Smooth muscle cell of the brain vasculature (primary cell): ENCODE measurements at places on chromosomes 16 and 17.

GRCh38 chr17:21815352-21816063, 123.2 kb downstream of the KCNJ18 start:
- DNase-seq = no peak

DNA sequence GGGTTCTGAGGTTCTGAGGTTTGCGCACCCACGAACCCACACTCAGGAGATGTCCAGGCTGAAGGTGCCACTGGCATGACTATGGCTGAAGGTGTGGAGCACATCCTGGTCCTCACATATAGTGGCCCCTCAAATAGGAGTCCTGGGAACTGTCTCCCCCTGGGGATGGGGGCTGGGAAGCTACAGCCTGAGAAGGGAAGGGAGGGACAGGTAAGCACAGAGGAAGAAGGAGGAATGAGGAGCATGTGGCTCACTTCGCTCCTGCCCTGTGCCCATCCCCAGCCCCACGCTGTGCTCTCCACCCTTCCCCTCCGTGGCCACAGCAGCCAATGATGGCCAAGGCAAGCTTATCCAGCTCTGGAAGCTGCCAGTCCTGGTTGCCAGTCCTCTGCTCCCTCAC, 123.9 kb upstream of the LHX1 start:
- no peak for DNase-seq

DNA sequence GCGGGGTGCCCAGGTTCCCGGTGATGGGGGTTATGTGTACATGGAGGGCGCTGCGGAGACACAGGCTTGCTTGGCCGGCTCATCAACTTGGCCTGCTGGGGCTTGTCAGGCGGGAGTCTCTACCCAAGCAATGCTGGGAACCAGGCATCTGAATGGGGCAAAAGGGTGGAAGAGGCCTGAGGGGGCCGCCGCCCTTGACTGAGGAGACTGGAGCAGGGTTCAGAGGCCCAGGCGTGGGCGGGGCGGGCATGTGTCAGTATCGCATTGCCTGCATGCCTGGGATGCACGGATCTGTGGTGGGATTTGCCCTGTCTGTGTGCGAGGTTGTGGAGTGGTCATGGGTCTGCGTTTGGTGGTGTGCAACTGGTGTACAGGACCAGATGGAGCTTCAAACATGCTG, 21.1 kb downstream of the ARHGAP23 start:
- DNase-seq = no peak

GRCh38 chr17:75822119-75822799, 21.9 kb downstream of the UNC13D start:
- no peak for DNase-seq

DNA sequence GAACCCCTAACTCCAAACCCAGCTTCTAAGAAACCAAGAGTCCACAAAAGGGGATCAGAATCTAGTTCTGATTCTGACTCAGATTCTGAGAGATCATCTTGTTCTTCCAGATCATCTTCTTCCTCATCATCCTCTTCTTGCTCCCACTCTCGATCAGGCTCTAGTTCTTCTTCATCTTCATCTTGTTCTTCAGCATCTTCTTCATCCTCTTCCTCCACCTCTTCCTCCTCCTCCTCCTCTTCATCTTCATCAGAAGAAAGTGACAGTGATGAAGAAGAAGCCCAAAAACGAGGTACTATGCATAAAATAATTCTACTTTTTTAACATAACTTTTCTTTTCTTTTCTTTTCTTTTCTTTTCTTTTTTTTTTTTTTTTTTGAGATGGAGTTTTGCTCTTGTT, 129.9 kb upstream of the RBL2 start:
- DNase-seq = no peak

DNA sequence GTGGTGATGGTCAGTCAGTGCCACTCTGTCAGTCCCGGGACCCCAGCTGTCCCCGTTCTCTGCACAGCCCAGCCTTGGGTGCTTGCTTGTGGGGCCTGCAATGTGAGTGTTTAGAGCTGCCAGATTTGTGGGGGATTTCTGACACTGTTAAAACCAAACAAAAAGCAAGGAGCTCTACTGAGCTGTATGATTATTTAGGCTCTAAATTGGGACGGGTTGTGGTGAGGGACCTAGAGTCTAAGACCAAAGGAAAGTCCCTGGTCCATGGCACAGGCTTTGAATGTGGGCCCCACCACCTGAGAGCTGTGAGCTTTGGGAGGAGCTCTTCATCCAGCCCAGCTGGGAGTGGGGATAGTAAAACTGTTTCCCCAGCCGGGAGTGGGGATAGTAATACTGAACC, 63.3 kb downstream of the KSR1 start:
- DNase-seq = no peak

DNA sequence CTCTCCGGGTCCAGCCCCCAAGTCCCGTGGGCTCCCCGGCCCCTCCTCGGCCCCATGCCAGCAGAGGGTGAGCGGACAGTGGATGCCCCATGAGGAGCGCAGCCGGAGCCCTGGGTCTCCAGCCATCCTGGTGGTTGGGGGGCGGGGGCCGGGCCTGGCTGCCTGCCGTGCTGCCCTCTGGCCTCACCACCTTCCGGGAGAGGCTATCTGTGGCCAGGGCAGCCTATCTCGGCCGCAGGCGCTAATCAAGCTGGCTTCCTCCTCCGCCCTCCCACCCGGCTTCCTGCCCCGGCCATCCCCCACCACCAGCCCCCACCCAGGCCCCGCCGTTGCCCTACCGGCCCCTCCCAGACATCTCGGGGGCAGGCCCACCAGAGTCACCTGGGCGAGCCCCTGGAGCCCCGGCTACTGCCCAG, 46.8 kb downstream of the ZFPM1 start:
- DNase-seq = no peak

DNA sequence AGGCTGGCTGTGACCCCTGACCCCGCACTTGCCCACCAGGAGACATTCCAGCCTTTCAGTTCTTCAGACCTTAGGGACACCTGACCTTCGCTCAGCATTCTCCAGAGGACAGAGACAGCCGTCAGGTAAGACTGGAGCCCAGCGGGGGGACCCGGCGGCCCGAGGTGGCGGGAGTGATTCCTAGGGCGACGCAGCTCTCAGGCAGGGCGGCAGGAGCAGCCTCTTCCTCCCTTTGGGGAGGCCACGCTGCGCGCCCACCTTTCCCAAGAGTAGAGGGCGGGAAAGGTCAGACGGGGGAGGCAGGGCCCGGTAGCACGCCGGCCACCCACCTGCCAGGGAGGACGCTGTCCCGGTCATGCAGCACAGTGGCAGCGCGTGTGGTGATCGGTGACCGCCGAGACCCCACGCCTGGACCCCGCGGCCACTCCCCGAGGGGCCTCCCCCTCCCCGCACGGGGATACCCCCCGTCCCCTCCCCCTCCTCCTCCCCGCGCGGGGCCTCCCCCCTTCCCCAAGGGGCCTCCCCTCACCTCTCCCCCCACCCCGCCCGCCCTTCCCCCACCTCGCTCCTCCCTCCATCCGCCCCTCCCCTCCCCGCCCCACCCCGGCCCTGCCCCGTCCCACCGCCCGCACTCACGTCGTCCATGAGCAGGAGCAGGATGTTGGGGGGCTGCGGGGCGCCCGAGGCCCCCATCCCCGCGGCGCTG, 472 bp downstream of the GALNS start:
- DNase-seq = no peak

- DNase-seq = no peak
These were observed 5.1 kb downstream of the GGA2 start for GRCh38 chr16:23505180-23505665.

GRCh38 chr17:2150806-2151205, 95.9 kb downstream of the HIC1 start:
- DNase-seq = no peak

DNA sequence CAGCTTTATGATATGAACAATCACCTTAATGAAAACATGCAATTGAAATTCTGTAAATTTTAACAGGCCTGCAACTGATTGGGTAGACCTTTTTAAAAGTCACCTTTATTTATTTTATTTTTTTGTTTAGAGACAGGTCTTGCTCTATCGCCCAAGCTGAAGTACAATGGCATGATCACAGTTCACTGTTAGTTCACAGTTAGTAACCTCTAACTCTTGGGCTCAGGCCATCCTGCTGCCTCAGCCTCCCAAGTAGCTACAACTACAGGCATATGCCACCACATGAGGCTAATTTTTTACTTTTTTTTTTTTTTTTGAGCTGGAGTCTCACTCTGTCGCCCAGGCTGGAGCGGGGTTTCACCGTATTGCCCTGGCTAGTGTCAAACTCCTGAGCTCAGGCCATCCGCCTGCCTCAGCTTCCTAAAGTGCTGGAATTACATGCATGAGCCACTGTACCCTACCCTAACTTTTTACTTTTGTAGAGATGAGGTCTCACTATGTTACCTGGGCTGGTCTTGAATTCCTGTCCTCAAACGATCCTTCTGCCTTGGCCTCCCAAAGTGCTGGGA, 28.0 kb downstream of the AP1G1 start:
- DNase-seq = no peak

- no peak for DNase-seq
These were observed 4.2 kb upstream of the ZG16B start for GRCh38 chr16:2825906-2826305.

- DNase-seq = no peak
These were observed 57.7 kb downstream of the OR1D5 start for GRCh38 chr17:3005696-3006095.

DNA sequence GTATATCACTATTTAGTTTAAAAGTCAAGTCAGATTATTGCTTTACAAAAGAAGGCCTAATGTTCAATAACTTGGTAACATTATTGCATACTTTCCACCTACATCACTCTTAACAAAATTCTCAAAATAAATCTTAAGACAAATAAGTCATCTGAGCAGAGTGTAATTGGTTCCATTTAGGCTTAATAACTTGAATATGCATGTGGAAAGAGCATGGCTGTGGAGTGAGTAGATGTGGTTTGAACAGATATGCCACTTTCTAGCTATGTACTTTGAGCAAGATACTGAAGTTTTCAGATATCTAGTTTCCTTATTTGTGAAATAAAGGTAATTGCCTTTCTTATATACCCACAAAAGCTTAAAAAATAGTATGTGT, 6.7 kb upstream of the EVI2A start:
- DNase-seq = no peak

DNA sequence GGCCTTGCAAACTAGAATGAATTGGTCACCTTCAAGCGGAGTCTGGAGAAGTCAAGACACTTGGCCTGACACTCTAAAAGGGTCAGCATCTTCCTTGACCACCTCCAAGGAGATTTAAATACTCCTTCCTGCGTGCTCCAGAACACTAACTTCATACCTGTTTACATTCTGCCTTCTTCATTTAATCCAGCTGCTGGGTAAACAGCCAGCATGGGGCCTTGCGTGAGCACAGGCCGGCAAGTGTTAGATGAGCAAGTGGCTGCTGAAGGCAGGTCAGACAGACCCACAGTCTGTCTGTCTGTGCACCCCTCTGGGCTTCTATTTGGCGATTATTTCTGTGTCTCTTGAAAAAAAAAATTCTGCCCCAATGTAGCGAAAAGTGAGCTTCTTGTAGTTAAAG, 153.8 kb downstream of the MSI2 start:
- no peak for DNase-seq

GRCh38 chr16:85908444-85908843, 9.5 kb downstream of the IRF8 start:
- DNase-seq = no peak
